ENCODE measurements at places on chromosomes 2 and 18. TPM values are rescaled to one million over a fixed set of nuclear protein-coding genes. Genes with fewer than 3 reads are reported as not detected.

ARHGAP15 gene
- total RNA-seq, result not detected

KCNJ13 gene
- total RNA-seq, result not detected

EGR4 gene
- not detected for total RNA-seq

FBXO36 gene
- total RNA-seq, result 1.4 TPM

UGT1A6 gene
- total RNA-seq, result not detected

TMEM17 gene
- total RNA-seq, result 1.4 TPM

FN1 gene
- 11,165 TPM for total RNA-seq

TM4SF20 gene
- 0.23 TPM for total RNA-seq

MAB21L4 gene
- not detected for total RNA-seq

TLX2 gene
- total RNA-seq, result not detected

PTRHD1 gene
- 22.2 TPM for total RNA-seq

IL18R1 gene
- total RNA-seq, result 1.1 TPM

TRAF3IP1 gene
- total RNA-seq, result 24.2 TPM

EMX1 gene
- not detected for total RNA-seq

DNER gene
- 0.60 TPM for total RNA-seq

MALL gene
- total RNA-seq, result 10.2 TPM

CLASP1 gene
- 22.3 TPM for total RNA-seq

DUSP11 gene
- total RNA-seq, result 22.3 TPM

ERMN gene
- total RNA-seq, result not detected

RHOB gene
- 245 TPM for total RNA-seq

SNTG2 gene
- not detected for total RNA-seq

C1GALT1C1L gene
- total RNA-seq, result 0.30 TPM

CHPF gene
- 109 TPM for total RNA-seq

CNDP1 gene
- not detected for total RNA-seq

ABCG5 gene
- total RNA-seq, result not detected

MCM6 gene
- 17.4 TPM for total RNA-seq

NEB gene
- total RNA-seq, result 0.94 TPM

CRYBA2 gene
- total RNA-seq, result not detected

COLEC12 gene
- total RNA-seq, result 49.6 TPM

DSC1 gene
- not detected for total RNA-seq

CTLA4 gene
- total RNA-seq, result not detected

CYP27A1 gene
- total RNA-seq, result 25.6 TPM
